ENCODE measurements at places on chromosomes 5 and 9.

DNA sequence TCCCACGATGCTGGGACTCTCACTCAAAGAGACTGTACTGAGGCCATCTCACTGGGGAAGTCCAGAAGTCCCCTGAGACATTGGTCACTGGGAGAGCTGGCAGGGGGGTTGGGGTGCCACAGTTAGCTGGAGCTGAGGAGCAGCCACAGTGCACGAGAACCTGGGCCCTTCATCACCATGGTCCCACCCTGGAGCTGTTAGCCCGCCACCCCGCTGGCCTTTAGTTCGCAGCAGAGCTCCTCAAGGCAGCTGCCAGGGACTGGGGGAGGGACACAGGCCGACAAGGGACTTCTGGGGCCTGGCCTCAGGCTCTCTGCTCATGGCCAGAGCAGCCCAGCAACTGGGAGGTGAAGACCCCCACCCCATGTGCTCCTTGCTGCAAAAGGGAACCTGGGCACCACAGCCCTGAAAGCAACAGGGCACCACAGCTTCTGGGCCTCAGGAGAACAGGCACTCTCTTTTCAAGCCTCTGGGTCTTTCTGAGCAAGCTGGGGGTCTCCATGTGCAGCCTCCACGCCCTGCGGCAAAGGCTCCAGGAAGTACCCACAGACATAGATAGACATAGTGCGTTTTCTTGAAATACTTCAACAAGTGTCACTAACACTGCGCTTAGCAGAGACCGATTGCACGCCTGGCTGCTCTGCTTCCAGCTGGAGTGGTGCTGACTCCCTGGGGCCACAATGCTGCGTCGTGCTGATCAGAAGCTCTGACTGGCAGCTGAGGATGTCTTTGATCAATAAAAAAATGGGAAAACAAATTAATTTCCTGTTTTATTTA lies 46.0 kb downstream of the VAV2 start:
- DNase-seq, result no peak

GRCh38 chr5:21802100-21802499 lies 1051.0 kb downstream of the CDH12 start:
- DNase-seq, result no peak

DNA sequence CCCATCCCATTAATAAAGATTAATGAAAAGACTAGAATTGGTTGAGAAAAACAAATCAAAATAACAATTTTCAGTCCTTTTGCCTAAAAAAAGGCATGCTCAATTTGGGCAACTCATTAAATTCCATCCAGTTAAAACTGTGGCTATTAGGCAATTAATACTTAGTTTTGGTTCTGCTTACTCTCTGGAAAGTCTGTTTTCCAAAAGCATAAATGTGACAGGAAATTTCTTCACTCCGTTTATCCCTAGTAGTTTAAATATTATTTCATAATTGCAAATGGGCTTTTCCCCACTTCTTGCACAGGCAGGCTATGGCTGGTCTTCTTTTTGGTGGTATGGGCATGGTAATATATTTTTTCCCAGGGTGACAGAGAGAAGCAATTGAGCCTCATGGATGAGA lies 373.3 kb upstream of the KLF4 start:
- DNase-seq, result no peak

DNA sequence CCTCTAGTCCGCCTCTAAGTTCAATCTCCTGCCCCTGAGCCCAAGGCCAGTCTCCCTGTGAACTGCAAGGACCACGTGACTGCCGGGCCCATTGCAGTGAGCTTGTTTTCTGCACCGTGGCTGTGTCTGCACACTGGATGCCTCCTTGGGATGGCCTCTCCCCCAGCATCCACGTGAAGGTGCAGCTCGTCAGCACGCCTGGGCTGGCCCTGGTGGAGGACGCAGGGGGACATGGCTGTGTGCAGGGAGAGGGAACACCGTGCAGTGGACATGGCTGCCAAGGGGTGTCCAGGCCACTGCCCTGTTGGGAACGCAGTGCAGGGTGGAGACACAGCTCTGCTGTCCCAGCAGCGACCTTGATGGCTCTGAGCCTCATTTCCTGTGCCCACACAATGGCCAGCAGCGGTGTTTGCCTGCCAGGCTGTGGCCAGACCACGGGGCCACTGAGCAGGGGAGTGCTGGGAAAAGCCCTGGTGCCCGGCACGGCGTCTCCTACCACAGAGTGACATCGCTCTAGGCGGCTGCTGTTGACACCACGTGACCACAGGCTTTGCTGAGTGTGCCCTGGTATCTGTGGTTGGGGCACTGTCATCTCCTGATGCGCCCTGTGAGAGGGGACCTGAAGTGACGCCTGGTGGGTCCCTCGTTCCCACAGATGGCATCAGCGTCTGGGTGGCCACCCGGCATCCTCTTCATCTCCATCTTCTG lies 26.9 kb upstream of the EXOC3 start:
- DNase-seq, result no peak

DNA sequence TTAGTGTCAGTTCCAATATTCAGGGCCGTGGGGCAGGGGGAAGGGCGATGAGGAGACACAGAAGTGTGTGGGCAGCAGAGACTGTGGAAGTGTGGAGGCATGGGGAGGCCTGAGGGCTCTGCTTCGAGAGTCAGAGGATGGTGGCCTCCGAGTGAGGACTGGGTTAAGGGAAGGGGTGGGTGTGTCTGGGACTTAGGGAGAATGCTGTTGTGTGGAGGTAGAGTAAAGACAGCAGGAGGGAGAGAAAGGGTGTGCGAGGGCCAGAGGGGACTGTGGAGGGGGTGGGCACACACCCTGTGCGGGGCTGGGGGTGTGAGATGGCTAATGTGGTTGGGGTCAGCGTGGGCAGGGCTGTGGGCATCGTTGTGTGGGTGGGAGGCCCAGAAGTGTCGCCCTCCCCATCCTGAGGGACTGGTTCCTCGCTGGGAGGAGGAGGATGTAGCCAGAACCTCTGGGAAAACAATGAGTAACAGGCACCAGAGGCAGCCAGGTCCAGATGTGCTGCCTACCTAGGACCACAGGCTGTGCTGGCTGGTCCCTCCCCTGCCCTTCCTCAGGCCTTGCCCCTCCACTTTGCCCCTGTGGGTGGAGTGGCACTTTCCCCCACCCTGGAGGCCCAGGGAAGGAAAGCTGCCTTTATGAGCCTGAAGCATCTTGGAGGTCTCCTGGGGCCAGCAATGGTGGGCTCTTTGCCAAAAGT lies 4.2 kb downstream of the USP20 start:
- no peak for DNase-seq

DNA sequence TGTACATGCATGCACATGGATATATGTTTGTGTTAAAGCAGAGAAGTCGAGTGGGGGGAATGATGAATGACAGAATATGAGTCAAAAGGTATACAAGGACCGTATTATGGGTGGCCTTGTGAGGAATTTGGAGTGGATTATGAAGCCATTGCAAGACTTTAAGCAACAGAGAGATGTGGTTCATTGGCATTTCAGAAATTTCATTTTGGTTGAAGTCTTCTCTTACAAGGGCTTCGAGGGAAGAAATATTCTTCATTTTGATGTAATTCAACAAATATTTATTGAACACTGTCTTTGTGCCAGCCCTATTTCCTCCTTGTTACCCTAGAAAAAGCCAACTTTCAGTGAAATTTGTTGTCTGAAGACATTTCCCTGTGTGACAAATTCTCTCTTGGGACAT lies 83.9 kb upstream of the SLCO6A1 start:
- DNase-seq, result no peak

Measured in stimulated activated CD8-positive, alpha-beta memory T cell treated with anti-CD3 and anti-CD28 coated beads, Interleukin-15, amount 100 ng/mL, for 24 hours (primary cell).